ENCODE measurements at places on chromosomes 3 and 15. TPM values are rescaled to one million over a fixed set of nuclear protein-coding genes. Genes with fewer than 3 reads are reported as not detected.
A peak's percentile ranks its signal among the peaks of the same experiment; 100 is the strongest.

DNA sequence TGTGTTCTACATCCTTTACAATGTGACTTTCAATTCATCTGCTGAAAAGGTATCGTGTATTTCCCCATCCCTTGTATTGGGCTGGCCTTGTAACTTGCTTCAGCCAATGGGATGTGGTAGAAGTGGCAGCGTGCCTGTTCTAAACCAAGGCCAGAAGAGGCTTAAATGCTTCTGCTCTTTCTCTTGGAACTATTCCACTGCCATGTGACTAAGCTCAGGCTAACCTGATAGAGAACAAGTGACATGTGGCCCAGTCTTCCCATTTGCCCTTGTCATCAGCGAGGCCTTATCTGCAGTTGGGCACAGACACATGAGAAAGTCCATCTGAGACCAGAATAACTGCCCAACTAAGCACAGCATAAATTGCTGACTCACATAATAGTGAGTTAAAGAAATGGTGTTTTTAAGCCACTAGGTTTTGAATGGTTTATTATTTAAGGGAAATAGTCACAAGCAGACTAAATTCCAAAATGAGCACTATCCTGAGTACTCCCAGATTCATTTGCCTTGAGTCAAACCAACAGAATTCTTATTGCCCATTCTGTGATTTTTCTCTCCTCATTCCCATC is 230.2 kb downstream of the CPNE4 start:
- DNase-seq = peak; percentile 4

DNA sequence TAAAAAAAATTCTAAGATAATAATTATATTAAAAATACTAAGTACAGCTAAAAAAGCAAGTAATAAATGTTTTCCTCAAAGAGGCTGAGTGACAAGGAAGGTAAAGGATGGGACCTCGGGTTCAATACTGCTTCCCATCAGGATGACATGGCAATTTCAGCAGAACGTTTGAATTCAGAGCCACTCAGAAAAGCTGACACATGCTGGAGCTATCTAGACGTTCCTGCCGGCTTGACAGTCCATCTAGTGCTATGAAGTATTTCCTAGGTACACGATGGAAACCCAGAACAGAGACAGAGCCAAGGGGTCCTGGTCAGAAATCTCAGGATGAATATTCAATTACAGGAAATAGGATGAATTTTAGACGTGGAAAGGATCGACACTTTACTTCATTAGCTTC is 361.8 kb downstream of the FGF12 start:
- DNase-seq = no peak

DNA sequence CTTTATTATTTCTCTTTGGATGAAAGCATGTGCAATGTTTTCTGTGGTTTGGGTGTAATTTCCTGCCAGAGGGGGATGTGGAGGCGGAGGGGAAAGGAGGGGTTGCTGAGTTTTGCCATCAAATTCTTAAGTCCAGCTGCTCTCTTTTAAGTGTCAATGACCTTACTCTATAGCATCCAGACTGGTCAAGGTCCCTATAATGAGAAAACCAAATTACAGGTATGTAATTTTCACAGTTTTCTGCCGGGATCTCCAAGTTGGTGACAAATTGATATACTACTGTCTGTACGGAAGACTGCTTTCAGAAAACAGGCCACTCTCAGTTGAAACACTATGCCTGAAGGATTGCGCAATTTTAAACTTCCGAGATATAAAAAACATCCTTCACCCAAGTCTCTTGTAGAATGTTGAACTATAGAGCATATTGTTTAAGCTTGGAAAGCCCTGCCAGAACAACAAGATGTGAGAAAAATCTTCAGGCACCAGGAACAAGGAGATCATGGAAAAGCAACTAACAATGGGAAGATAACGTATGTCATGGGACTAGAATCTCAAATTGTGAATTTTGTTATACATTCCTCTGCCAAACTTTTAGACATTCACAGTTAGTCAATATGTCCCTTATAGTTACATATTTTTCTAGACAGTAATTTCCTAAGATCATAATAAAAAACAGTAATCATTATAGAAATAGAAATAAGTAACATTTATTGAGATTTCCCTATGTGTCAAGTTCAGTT is 300.7 kb upstream of the SATB1 start:
- DNase-seq = no peak

DNA sequence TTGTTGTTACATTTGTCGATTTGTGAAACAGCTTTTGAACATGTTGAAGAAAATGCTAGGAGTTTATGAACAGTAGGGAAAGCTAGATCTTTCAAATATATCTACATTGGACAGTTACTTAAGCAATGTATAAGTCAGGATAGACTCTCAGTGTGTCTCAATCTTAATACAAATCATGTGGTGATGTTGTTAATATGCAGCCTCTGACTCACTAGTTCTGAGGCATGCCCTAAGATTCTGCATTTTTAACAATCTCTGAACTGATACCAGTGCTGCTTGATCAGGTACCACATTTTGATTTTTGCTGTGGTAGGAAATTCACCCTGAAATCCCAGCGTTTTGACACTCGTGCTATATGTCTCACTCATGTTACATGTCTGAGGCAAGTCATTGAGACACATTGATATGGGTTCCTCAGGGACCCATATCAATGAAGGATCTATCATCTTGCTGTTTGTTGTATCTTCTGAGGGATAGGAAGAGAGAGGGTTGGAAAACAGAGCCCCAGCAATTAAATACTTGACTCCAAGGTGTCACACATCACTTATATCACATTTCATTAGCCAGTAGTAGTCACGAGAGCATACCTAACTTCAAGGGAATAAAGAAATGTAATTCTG is 597.9 kb downstream of the TAFA4 start:
- DNase-seq = no peak

- no peak for DNase-seq
Measured at GRCh38 chr15:50163719-50164410, 18.1 kb upstream of the SLC27A2 start.

GRCh38 chr3:172074586-172074985 is 35.2 kb downstream of the FNDC3B start:
- DNase-seq = no peak

DNA sequence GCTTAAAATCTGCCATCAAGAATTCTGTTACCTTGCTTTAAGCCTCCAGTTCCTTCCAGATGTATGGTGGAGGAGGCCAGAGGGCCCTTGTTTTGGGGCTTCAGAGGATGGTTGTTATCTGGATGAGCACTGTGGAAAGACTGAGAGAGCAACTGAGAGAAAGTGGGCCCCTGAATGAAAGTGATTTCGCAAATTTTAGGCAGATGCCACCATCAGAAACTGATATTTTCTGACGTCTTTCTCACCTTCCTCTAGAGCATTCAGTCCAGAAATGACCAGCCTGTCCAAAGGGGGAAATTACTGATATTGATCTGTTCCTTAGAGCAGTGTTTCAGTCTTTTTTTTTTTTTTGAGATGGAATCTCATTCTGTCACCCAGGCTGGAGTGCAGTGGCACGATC is 13.4 kb downstream of the B3GNT5 start:
- DNase-seq = no peak

DNA sequence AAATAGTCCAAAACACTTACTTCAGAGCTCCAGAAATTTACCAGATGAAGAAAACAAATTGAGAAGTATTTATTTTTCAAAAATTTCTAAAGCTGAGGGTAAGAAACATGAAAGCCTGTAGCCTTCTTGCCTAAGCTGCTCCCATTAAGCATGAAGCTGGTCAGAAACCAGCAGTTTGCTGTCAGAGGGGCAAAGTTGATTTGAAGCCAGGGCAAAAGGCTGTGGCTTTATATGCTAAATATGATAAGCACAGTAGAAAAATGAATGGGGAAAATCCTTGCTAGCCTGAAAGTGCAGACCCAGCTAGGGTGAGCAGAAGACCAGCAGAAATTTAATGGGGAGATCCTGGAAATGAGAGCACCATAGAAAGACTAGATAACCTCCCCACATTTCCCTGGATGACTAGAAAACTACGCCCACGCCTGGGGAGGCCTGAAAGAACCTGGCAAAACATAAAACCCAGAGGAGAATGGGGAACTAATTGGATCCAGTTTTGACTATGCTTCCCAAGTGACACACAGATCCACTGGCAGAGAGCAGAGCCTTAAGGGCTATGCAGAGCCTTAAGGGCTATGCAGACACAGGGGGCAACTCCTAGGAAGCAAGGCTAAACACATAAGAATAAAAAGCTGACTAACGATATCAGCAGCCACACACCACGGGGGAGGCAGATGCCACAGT is 43.0 kb upstream of the HEG1 start:
- no peak for DNase-seq

DNA sequence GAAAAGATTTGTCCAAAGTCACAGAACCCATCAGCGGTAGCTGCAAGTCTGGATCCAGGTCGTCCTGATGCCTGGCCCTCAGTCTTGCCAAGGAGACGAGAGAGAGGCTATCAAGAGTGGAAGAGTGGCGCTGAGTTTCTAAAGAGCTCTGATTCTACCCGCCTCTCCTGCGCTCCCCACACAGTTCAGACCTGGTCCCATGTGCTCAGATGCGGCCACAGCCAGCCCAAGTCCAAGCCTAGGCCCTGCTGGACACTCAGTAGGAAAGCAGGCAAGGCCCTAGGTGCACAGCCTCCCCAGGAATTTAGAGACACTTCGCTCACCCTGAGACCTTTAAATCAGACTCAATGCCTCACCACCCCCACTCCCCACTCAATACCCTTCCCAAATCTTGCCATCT is 32.4 kb downstream of the CCDC12 start:
- no peak for DNase-seq

FBXO45 gene
- total RNA-seq = 6.9 TPM

- DNase-seq = peak; percentile 24
Measured at GRCh38 chr15:33788906-33789540, 179.3 kb upstream of the CHRM5 start.

GRCh38 chr3:57065588-57065987 is 5.1 kb downstream of the SPATA12 start:
- DNase-seq = peak; percentile 89

DNA sequence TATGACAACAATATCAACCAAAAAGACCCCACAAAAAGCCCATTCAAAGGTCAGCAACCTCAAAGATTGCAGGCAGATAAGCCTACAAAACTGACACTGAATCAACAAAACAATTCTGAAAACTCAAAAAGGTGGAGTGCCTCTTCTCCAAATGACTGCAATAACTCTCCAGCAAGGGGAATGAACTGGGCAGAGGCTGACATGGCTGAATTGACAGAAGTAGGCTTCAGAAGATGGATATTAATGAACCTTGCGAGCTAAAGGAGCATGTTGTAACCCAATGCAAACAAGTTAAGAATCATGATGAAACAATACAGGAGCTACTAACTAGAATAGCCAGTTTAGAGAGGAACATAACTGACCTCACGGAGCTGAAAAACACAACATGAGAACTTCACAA is 20.4 kb upstream of the SLC25A38 start:
- no peak for DNase-seq

DNA sequence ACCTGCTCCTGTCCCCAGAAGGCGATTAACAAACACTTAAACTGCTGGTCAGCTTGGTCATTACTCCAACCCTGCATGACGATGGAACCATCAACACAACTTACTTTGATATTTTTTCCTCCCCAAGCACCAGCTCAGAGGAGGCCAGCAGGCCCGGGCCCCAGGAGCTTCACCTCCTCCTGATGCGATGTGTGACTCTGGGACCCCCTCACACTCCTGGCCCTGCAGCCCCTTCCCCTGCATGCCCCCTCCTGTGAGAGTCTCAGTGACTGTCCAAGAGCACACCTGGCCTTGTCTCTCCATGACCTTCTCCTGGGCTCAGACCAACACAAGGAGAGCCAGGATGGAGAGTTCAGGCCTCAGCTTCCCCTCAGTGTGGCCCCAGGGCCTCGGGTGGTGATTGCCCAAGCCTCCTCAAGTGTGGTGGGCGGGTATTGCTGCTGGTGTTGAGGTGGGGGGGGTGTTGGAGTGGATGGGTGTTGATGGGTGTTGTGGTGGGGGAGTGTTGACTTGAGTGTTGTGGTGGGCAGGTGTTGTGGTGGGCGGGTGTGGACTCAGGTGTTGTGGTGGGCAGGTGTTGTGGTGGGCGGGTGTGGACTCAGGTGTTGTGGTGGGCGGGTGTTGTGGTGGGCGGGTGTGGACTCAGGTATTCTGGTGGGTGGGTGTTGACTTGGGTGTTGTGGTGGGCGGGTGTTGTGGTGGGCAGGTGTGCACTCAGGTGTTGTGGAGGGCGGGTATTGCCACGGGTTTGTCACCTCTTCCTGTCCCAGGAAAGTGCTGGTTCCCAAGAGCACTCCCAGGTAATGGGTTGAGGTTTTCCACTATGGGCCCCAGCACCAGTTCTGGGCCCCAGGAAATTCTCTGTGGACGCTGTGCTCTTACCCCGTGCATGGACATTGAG is 68.1 kb downstream of the TFRC start:
- DNase-seq = no peak

GHSR gene
- total RNA-seq = not detected

CCR8 gene
- total RNA-seq = not detected

GRCh38 chr15:39756806-39757522 is 25.7 kb downstream of the FSIP1 start:
- DNase-seq = peak; percentile 62

GRCh38 chr3:194472290-194472920 is 14.4 kb downstream of the ATP13A3 start:
- peak; percentile 87 for DNase-seq

DNA sequence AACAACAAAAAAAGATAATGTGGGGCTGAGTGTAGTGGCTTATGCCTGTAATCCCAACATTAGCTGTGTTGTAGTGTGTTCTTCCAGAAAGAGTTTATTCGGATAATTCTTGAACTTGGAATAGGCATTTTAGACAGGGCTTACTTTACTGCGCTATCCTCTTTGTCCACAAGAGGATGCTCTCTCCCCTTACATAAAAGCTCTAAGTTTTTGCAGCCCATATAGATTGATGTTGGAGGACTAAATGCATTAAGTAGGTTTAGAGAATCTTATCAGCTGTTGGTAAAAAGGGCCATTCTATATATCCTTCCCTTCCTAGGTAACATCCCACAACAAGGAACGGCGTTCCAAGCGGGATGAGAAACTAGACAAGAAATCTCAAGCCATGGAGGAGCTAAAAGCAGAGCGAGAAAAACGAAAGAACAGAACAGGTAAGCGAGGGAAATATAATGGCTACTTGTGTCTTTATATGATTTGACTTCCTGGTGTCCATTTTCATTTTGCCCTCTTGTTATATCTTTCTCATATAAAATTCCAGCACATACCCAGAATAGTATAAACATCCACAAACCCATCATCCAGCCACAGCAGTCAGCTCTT is 27.8 kb upstream of the ITPKA start:
- DNase-seq = peak; percentile 45

CASR gene
- not detected for total RNA-seq

GRCh38 chr3:149983628-149984027 is 12.9 kb upstream of the PFN2 start:
- DNase-seq = no peak

DNA sequence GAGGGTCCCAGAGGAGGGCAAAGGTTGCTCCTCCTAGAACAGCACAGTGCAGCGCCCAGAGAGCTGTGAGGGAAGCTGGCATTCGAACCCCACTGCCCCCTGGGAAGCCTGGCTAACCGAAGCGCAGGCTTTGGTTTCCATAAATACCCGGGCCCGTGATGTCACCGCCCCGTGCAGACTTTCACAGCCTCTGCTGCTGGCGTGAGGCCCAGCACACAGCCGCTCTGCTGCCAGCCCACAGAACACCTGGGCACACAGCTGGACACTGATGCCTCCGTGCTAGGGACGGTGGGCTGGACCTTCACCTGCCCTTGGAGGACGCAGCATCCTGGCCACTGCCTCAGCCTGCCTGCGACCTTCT is 1.0 kb downstream of the IQSEC1 start:
- no peak for DNase-seq

All from fibroblast of lung (primary cell).